HFFc6 (cell line): ENCODE measurements at places on chromosomes 1 and 21. TPM values are rescaled to one million over a fixed set of nuclear protein-coding genes. Genes with fewer than 3 reads are reported as not detected.

DNA sequence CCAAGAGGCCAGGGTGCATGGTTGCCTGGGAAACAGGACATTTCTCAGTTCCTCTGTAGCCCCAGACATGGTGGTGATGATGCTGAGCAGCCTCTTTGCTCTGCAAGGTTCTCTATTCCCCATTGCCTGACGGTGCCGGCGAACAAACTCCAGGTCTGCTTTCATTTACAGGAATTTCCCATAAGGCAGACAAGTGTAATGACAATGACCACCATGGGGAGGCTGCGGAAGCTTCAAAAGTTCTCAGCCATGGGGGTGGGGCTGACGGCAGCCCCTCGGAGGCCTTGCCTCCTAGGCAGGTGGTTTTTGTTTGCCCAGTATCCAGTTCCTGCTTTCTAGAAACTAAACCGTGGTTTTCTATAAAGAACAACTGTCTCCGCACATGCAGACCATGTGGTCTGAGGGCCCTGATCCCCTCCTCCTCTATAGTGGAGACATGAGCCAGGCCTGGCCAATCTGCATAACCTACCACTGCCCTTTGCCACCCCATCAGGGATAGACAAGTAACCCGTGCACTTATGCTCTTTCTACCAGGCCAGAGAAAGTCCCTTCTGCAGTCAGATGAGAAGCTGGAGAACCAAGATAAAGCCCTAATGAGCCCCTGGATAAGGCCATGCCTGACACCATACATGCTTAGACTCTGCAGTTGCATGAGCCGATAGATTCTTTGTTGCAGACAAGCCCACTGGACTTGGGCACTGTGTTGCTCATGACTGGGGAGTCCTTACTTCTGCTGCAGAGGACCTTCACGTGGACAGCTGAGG lies 54.1 kb downstream of the LDLRAD2 start:
- no peak overlapping the region for H3K4me3 ChIP-seq
- peaks cover 36% of the 10 kb centered on the region for H3K4me1 ChIP-seq
- no peak for DNase-seq
- H3K36me3 ChIP-seq: peaks cover 38% of the 10 kb centered on the region
- H3K27ac ChIP-seq: no peak overlapping the region; the same call in 1 of the 2 replicates

DNA sequence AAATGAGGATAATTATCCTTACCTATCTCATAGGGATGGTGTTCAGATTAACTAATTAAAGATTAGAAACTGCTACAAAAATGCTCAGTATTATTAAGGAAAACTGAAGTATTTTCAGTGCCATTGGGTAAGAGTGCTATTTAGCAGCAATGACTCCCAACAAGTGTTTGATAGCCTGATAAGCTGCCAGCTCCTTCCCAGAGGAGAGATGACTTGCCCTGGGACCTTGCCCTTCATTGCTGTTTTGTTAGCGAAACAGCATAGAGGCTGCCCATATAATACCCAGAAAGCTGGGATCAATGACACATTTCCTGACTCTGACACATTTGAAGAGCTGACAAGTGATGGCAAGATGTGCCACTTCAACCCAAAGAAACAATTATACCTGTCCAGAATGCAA lies 592.2 kb downstream of the ADGRL2 start:
- H3K27me3 ChIP-seq: no peaks in the 10 kb centered on the region
- H3K27ac ChIP-seq: no peak overlapping the region
- H3K4me3 ChIP-seq: no peak overlapping the region
- peaks cover 5% of the 10 kb centered on the region; the same call in 1 of the 2 replicates for H3K36me3 ChIP-seq
- H3K4me1 ChIP-seq: no peaks in the 10 kb centered on the region

DNA sequence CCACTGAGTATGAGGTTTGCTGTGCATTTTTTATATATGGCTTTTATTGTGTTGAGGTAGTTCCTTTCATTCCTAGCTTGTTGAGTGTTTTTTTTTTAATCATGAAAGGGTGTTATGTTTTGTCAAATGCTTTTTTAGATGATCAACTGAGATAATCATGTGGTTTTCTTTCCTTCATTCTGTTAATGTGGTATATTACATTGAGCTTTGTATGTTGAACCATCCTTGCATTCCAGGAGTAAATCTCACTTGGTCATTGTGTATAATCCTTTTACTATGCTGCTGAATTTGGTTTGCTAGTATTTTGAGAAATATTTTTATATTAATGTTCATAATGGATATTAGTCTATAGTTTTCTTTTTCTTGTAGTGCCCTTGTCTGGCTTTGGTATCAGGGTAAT lies 11.1 kb upstream of the ZBTB40 start:
- H3K4me1 ChIP-seq: peaks cover 10% of the 10 kb centered on the region
- peaks cover 5% of the 10 kb centered on the region; the same call in 1 of the 2 replicates for H3K27me3 ChIP-seq
- no peak overlapping the region for H3K27ac ChIP-seq
- H3K36me3 ChIP-seq: peaks cover 17% of the 10 kb centered on the region
- H3K4me3 ChIP-seq: no peak overlapping the region
- DNase-seq: no peak

The HAO2 gene
- total RNA-seq: not detected in 3 replicates

The TENT5C gene
- 0.57 to 0.72 TPM (median 0.69 TPM) in 3 replicates for total RNA-seq
